Epithelial cell of proximal tubule (primary cell): ENCODE measurements at places on chromosomes 3 and 15. TPM values are rescaled to one million over a fixed set of nuclear protein-coding genes. Genes with fewer than 3 reads are reported as not detected.

Gene GOLGA6L7
- total RNA-seq = not detected in 2 replicates

Gene ACY1
- total RNA-seq = 85.7 and 95.8 TPM in 2 replicates

Gene DOCK3
- total RNA-seq = 0.43 and 0.52 TPM in 2 replicates

Gene SCN5A
- total RNA-seq = 1.3 and 1.7 TPM in 2 replicates

Gene RPN1
- total RNA-seq = 285 and 329 TPM in 2 replicates

Gene ACKR2
- 2.8 and 6.1 TPM in 2 replicates for total RNA-seq

Gene DNASE1L3
- not detected in 2 replicates for total RNA-seq

Gene THBS1
- total RNA-seq = 61.7 and 168 TPM in 2 replicates

Gene C3orf20
- not detected in 2 replicates for total RNA-seq

Gene A4GNT
- total RNA-seq = not detected in 2 replicates

Gene LRTM1
- not detected in 2 replicates for total RNA-seq

Gene COLQ
- total RNA-seq = 0.12 and 0.14 TPM in 2 replicates

Gene CLSTN2
- 3.0 and 9.7 TPM in 2 replicates for total RNA-seq

Gene GHSR
- not detected in 2 replicates for total RNA-seq

Gene ECE2
- total RNA-seq = not detected in 2 replicates

Gene MUC13
- not detected in 2 replicates for total RNA-seq

Gene NR2E3
- not detected in 2 replicates for total RNA-seq

Gene PLIN1
- total RNA-seq = 0.06 and 0.14 TPM in 2 replicates

Gene DAZL
- not detected in 2 replicates for total RNA-seq

Gene TMPRSS7
- total RNA-seq = not detected in 2 replicates

Gene POLR2H
- 123 and 182 TPM in 2 replicates for total RNA-seq

Gene DISP2
- total RNA-seq = 0.22 and 0.40 TPM in 2 replicates

Gene CLCN2
- total RNA-seq = 4.2 and 5.2 TPM in 2 replicates

Gene TMEM45A
- 1.8 and 2.1 TPM in 2 replicates for total RNA-seq

Gene CKMT1B
- 2.9 and 4.3 TPM in 2 replicates for total RNA-seq

Gene MORC1
- not detected in 2 replicates for total RNA-seq

Gene TGM4
- 0.07 TPM in 1 of 2 replicates, not detected in the other for total RNA-seq
